ENCODE measurements at places on chromosomes 1 and 21.
A peak's percentile ranks its signal among the peaks of the same experiment; 100 is the strongest.

- no peaks in the 10 kb centered on the region for H3K4me1 ChIP-seq
- no peaks in the 10 kb centered on the region for H3K36me3 ChIP-seq
- no peaks in the 10 kb centered on the region for H3K27me3 ChIP-seq
- no peak overlapping the region for H3K4me3 ChIP-seq
Observed at GRCh38 chr1:57089855-57090254, 124.0 kb upstream of the C8B start.

DNA sequence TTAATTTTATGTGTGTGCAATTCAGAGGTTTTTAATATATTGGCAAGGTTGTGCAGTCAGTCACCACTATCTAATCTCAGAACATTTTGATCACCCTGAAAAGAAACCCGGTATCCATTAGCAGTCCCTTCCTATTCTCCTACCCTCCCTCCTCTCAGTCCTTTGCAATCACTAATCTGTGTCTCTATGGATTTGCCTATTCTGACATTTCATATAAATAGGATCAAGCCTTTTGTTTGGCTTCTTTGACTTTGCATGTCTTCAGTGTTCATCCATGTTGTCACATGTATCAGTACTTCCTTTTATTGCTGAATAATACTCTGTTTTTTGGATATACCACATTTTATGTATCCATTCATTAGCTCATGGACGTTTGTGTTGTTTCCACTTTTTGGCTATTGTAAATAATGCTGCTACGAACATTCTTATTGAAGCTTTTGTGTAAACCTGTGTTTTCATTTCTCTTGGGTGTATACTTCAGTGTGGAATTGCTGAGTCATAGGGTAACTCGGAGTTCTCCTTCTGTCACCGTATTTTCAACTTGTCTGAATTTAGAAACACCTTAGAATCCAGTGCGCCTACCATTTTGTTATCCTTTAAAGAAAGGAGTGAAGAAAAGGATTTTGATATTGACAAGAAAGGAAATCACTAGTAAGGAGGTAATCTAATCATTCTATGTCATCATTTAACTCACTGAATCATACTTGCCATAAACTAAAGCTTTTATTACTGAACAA is 3.4 kb downstream of the CEP85 start:
- no peak overlapping the region for H3K4me3 ChIP-seq
- H3K36me3 ChIP-seq: peaks cover 5% of the 10 kb centered on the region
- no peak for DNase-seq
- H3K4me1 ChIP-seq: peaks cover 9% of the 10 kb centered on the region

GRCh38 chr1:68959461-68960030 is 462.7 kb upstream of the DEPDC1 start:
- H3K4me3 ChIP-seq: no peak overlapping the region
- no peaks in the 10 kb centered on the region for H3K27me3 ChIP-seq
- no peaks in the 10 kb centered on the region for H3K36me3 ChIP-seq
- no peaks in the 10 kb centered on the region for H3K4me1 ChIP-seq
- no peak for DNase-seq

DNA sequence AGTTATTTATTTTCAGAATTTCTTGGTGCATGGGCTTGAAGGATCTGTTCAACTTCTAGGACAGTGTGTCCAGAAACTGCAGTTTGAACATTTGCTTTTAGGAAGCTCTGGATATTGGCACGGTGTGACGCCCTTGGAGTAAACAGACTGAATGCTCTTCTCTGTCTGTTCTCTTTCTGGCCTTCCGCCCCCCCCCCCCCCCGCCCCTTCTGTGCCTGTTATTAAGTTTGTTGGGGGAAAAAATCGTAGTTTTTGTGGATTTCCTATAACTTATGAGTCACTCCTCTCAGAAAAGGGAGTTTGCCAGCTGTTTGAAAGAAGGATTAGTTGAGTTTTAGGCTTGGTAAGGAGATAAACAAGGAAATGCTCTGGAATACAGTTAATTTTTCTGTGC is 1.2 kb downstream of the KCTD3 start:
- peaks cover 3% of the 10 kb centered on the region for H3K27me3 ChIP-seq
- H3K4me3 ChIP-seq: peak overlapping the region; percentile 60
- no peaks in the 10 kb centered on the region for H3K36me3 ChIP-seq
- DNase-seq: no peak
- no peak overlapping the region for H3K27ac ChIP-seq

- H3K4me3 ChIP-seq: no peak overlapping the region
- no peak overlapping the region for H3K27ac ChIP-seq
- no peaks in the 10 kb centered on the region for H3K4me1 ChIP-seq
- H3K36me3 ChIP-seq: no peaks in the 10 kb centered on the region
Observed at GRCh38 chr1:56872597-56872996, 18.0 kb downstream of the C8A start.

- no peaks in the 10 kb centered on the region for H3K36me3 ChIP-seq
- peaks cover 5% of the 10 kb centered on the region for H3K27me3 ChIP-seq
- no peak for DNase-seq
Observed at GRCh38 chr1:62288662-62289061, 30.6 kb downstream of the KANK4 start.

- no peak within 1 kb of the TSS for H3K4me3 ChIP-seq
- no peak within 1 kb of the TSS for H3K27ac ChIP-seq
- no peaks in the 10 kb centered on the region for H3K4me1 ChIP-seq
Observed at GRCh38 chr1:171622152-171622462, at the start of gene MYOCOS. TSS of gene MYOCOS (plus strand) at chr1:171622243. CDS start at chr1:171623884, 1,641 bp downstream.

GRCh38 chr1:243475966-243476365 is 220.1 kb downstream of the SDCCAG8 start:
- H3K27me3 ChIP-seq: no peaks in the 10 kb centered on the region
- no peaks in the 10 kb centered on the region for H3K4me1 ChIP-seq
- H3K27ac ChIP-seq: no peak overlapping the region
- DNase-seq: no peak

GRCh38 chr1:97853221-97853620 is 67.6 kb downstream of the DPYD start:
- no peaks in the 10 kb centered on the region for H3K4me1 ChIP-seq
- H3K36me3 ChIP-seq: peaks cover 9% of the 10 kb centered on the region
- DNase-seq: no peak
- no peaks in the 10 kb centered on the region for H3K27me3 ChIP-seq

GRCh38 chr1:152899883-152900282 is 8.5 kb upstream of the IVL start:
- no peaks in the 10 kb centered on the region for H3K27me3 ChIP-seq
- no peak overlapping the region for H3K4me3 ChIP-seq
- H3K27ac ChIP-seq: no peak overlapping the region
- DNase-seq: no peak
- H3K36me3 ChIP-seq: no peaks in the 10 kb centered on the region

- DNase-seq: no peak
- no peaks in the 10 kb centered on the region for H3K27me3 ChIP-seq
- H3K36me3 ChIP-seq: no peaks in the 10 kb centered on the region
- no peaks in the 10 kb centered on the region for H3K4me1 ChIP-seq
- H3K4me3 ChIP-seq: no peak overlapping the region
Observed at GRCh38 chr1:207405814-207406213, 48.3 kb upstream of the CR2 start.

- H3K4me1 ChIP-seq: peaks cover 17% of the 10 kb centered on the region
- peaks cover 26% of the 10 kb centered on the region for H3K27me3 ChIP-seq
- H3K4me3 ChIP-seq: peak overlapping the region; percentile 56
- no peak overlapping the region for H3K27ac ChIP-seq
- no peaks in the 10 kb centered on the region for H3K36me3 ChIP-seq
Observed at GRCh38 chr1:247111700-247112478, 7.7 kb upstream of the ZNF669 start.

GRCh38 chr1:31739346-31739745 is 24.8 kb downstream of the ADGRB2 start:
- no peaks in the 10 kb centered on the region for H3K27me3 ChIP-seq
- no peak overlapping the region for H3K27ac ChIP-seq

GRCh38 chr1:171142416-171143385 is 42.4 kb upstream of the FMO2 start:
- DNase-seq: no peak
- H3K4me3 ChIP-seq: no peak overlapping the region
- H3K27ac ChIP-seq: no peak overlapping the region
- no peaks in the 10 kb centered on the region for H3K4me1 ChIP-seq

GRCh38 chr1:3051270-3052268 is 17.4 kb upstream of the PRDM16 start:
- H3K4me1 ChIP-seq: no peaks in the 10 kb centered on the region
- no peak for DNase-seq
- no peaks in the 10 kb centered on the region for H3K36me3 ChIP-seq
- no peak overlapping the region for H3K4me3 ChIP-seq
- H3K27ac ChIP-seq: no peak overlapping the region

GRCh38 chr21:42315296-42315891 is at the start of gene TFF3:
TSS of gene TFF3 (minus strand) at chr21:42315409. CDS start at chr21:42315374, 35 bp downstream.
- DNase-seq: no peak
- H3K4me3 ChIP-seq: no peak within 1 kb of the TSS
- H3K27me3 ChIP-seq: no peaks in the 10 kb centered on the region
- no peak within 1 kb of the TSS for H3K27ac ChIP-seq

DNA sequence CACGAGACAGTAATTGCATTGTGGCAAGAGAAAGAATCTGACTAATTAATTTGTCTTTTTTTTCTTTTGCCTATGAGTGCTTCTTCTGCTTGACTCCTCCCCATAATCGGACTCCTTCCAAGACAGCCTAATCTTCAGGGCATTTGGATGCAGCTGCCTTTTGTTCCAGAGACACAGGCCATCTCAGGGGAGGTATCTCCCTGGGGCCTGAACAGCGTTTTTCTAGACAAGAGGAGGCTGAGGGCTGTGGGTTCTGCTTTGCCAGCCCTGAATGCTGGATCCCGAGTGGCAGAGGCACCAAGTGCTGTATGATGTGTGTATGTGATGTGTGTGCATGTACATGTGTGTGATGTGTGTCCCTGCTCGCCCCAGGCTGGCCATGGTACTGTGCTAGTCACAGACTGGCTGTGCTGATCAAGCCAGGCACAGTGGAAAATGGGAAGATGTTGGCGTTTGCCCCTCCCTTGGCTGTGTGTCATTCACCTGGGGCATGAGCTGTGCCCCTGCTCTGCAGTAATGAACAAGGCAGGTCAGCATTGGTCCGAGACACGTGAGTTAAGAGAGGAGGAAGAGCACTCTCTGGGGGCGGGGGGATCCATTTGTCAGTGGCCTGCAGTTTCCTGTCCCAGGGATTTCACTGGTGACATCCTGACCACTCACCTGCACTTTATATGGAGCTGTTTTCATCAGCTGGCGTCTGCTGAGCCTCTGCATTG is 77.2 kb downstream of the ADARB1 start:
- no peak overlapping the region for H3K4me3 ChIP-seq
- DNase-seq: no peak
- no peaks in the 10 kb centered on the region for H3K36me3 ChIP-seq
- no peak overlapping the region for H3K27ac ChIP-seq
- no peaks in the 10 kb centered on the region for H3K27me3 ChIP-seq

DNA sequence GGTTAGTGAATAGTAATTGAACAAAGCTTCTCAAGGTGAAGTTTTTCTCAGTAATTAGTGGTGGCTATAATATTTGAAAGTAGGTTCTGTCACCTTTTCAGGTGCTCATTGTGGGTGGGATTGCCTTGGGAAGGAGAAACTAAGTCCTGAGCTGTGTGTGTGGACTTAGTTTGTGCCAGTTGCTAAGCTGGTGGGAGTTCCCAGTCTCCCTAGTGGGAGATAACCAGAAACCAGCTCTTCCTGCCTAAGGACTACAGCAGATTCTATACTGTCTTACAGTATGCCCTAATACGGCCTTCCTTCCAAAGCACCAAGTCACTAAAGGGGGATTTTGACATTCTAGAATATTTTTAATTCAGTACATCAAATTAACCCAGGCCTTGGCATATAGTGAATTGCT is 94.3 kb downstream of the PTBP2 start:
- no peaks in the 10 kb centered on the region for H3K27me3 ChIP-seq
- H3K36me3 ChIP-seq: peaks cover 4% of the 10 kb centered on the region
- H3K4me3 ChIP-seq: no peak overlapping the region
- no peak overlapping the region for H3K27ac ChIP-seq
- no peaks in the 10 kb centered on the region for H3K4me1 ChIP-seq

- H3K27me3 ChIP-seq: no peaks in the 10 kb centered on the region
- no peak overlapping the region for H3K27ac ChIP-seq
- H3K4me3 ChIP-seq: no peak overlapping the region
- DNase-seq: no peak
- no peaks in the 10 kb centered on the region for H3K36me3 ChIP-seq
Observed at GRCh38 chr1:178046591-178047270, 47.2 kb upstream of the RASAL2 start.

DNA sequence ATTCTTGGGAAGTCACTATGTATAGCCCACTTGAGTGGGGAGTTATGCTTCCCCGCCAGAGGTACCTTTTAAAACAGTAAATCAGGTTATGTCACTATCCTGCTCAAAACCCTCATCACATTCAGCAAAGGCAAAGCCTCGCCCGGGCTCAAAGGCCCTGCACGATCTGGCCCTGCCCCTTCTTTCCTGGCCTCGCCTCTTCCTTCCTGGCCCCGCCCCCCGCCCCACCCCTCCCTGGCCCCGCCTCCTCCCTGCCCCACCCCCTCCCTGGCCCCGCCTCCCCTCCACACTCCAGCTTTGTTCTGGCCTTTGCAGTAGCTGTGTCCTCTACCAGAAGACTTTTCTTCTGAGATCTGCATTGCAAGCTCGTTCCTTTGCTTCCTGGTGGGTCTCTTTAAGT is 6.6 kb downstream of the LDLRAD2 start:
- no peak overlapping the region for H3K27ac ChIP-seq
- no peaks in the 10 kb centered on the region for H3K27me3 ChIP-seq
- no peaks in the 10 kb centered on the region for H3K36me3 ChIP-seq
- H3K4me3 ChIP-seq: no peak overlapping the region
- DNase-seq: no peak

DNA sequence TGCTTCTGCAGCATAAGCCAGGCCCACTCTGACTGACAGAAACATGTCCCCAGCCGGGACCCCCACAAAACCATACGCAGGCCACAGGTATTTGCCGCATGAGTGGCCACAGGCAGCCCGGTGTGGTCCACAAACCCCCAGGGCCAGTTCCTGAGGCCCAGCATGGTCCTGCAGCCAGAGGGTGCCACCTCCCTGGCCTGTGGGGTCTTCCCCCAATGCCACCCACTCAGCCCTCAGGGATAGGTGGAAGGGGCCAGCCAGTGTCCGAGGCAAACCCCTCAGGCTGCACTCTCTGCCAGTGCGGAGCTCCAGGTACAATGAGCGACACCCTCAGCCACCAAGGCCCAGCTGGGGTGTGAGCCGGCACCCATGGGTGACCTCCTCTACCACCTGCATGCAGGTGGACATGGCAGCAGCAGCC is 43.5 kb downstream of the UBE2G2 start:
- no peak overlapping the region for H3K27ac ChIP-seq
- no peaks in the 10 kb centered on the region for H3K4me1 ChIP-seq
- H3K27me3 ChIP-seq: no peaks in the 10 kb centered on the region
- no peaks in the 10 kb centered on the region for H3K36me3 ChIP-seq

GRCh38 chr1:68174738-68175113 is 57.6 kb downstream of the WLS start:
- DNase-seq: no peak
- H3K4me3 ChIP-seq: no peak overlapping the region
- no peaks in the 10 kb centered on the region for H3K36me3 ChIP-seq

DNA sequence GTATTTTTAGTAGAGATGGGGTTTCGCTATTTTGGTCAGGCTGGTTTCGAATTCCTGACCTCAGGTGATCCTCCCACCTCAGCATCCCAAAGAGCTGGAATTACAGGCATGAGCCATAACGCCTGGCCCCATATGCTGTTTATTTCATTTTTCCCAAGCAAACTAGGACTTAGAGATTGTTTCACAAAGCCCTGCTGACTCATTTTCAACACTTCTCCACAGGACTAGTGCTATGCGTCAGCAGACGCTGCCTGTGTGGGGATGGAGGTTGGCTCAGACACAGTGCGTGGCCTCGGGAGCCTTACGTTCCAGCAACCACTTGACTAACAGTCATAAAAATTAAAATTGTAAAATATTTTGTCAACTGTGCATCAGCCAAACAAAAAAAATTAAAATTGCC is 22.7 kb downstream of the PKNOX1 start:
- no peaks in the 10 kb centered on the region for H3K27me3 ChIP-seq
- H3K27ac ChIP-seq: no peak overlapping the region
- no peak for DNase-seq
- peaks cover 4% of the 10 kb centered on the region for H3K36me3 ChIP-seq
- H3K4me3 ChIP-seq: no peak overlapping the region
